ENCODE measurements at places on chromosomes 3 and 15.
A peak's percentile ranks its signal among the peaks of the same experiment; 100 is the strongest.

DNA sequence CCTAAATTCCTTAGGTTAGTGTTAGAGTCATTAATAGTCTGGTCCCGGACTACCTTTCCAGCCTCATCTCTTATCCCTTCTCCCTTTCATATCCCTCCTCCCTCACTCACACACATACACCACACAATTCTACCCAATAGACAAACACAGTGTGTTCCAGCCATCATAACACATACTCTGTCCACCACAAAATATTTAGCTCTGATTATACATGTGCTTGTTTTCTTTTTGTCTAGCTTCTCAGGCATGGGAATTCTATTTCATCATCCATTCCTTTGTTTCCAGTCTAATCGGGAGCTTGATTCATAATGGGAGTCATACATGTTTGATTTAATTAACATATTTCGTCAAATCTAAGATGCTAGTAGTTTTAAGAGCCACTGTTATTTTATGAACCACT lies 161.8 kb upstream of the BFSP2 start:
- DNase-seq = peak; percentile 26

- peak; percentile 89 for DNase-seq
These were observed 5.3 kb downstream of the ARL6IP5 start for GRCh38 chr3:69090021-69090420.

DNA sequence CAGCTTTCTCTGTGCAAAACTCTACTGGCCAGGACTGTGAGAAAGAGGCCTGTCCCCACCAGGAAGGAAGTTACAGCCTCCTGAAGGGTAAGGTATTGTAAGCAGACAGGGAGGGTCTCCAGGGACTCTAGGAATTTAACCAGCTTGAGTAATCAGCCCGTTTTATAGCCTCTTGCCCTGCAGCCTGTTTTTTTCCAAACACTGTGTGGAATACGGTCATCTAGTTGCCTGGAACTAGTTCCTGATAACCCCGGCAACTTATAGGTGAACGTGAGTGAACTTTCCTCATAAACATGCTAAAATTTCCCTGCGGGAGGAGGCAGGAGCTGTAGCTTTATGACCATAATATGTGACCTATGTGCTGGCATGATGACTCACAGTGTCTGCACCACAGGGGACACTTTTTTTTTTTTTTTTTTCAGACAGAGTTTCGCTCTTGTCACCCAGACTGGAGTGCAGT lies 60.1 kb upstream of the DAZL start:
- peak; percentile 51 for DNase-seq

DNA sequence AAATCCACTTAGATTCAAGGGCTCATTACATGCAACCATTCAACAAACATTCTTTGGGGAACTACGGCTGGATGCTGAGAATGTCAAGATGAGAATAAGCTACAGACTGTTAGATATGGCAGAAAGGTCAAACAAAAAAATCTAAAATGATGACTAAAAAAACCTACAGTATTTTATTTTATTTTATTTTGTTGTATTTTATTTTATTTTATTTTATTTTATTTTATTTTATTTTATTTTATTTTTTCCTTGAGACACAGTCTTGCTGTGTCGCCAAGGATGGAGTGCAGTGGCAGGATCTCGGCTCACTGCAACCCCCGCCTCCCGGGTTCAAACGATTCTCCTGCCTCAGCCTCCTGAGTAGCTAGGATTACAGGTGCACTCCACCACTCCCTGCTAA lies 46.2 kb downstream of the WDR72 start:
- no peak for DNase-seq

GRCh38 chr15:97687654-97688053 lies 272.8 kb upstream of the ARRDC4 start:
- DNase-seq = no peak

DNA sequence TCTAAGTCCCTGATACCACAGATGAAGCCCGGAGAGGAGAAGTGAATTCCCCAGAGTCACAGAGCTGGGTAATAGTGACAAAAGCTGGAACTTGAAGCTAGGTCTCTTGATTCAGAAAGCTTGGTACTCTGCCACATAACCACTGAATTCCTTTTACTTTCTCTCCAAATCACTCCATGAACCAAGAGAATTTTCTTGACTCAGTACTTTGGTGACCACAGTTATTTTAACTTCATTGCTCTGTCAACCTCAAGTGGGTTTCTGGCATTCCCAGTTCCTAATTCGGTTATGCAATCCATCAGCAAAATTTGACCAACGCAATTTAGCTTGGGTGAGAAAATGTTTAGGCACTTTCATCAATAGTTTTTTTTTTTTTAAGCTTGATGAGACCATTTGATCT lies 61.0 kb upstream of the PPARG start:
- DNase-seq = peak; percentile 91

- DNase-seq = peak; percentile 78
These were observed 3.5 kb downstream of the DUSP7 start for GRCh38 chr3:52052831-52053306.

DNA sequence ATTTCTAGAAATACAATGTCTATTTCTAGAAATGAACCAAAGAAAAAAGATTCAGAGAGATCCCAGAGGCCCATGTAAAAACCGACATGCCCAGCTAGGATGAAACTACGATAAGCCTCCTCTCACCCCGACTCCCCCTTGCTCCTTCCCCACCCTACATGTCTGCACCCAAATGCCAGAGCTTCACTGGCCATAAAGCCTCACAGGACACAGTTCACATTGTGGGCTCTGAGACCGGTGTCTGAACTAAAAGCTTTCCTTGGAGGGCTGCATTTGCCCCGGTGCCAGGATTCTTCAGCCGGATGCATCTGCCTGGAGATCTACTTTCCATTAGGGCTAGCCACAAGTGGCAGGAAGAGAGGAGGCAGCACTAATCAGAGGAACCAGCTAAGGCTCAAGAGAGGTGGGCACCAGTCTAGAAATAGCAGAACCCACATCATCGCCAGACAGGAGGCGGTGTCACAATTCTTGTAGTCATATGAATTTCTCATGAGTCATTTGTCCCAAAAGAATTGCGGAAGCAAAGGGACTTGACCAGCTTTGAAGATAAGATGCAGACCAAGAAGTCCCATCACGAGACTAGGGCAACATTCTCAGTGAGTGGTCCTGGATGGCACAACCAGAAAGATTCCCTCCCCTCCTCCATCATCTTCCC lies 353.6 kb downstream of the NTRK3 start:
- no peak for DNase-seq

DNA sequence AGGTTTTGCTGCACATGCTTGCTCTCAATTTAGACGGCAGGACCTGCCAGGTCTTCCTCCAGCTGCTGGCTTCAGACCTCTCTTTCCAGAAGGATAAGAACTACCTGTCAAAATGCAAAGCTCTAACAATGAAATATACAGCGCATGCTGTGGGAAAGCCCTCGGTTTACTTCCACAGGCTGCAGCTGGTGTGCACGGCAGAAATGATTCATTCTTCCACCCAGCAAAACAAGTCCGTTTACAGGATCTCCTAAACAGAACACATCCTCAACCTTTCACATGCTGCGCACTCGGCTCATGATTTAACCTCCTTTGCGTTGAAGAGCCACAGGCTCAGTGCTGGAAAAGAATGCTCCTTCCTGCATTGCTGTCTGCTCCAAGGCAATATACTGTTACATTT lies 92.4 kb upstream of the WNT5A start:
- peak; percentile 55 for DNase-seq

- no peak for DNase-seq
These were observed 246.6 kb upstream of the LRRC3B start for GRCh38 chr3:26375843-26376530.

DNA sequence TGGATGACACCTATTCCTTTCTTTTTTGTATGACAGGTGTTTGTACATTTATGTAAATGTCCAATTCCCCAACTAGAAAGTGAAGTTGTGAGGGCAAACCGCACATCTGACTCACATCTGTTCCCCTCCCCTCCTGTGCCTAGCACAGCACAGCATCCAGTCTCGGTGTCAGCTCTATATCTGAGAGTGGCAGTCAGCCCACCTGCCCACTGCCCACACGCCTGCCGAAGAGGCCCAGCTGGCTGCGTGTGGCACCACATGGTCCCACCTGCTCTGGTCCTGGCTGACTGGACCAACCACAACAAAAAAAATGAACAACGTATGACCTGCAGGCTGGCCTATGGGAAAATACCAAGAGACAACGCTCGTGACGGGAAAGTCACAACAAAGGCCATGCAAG lies 62.8 kb downstream of the XXYLT1 start:
- no peak for DNase-seq

DNA sequence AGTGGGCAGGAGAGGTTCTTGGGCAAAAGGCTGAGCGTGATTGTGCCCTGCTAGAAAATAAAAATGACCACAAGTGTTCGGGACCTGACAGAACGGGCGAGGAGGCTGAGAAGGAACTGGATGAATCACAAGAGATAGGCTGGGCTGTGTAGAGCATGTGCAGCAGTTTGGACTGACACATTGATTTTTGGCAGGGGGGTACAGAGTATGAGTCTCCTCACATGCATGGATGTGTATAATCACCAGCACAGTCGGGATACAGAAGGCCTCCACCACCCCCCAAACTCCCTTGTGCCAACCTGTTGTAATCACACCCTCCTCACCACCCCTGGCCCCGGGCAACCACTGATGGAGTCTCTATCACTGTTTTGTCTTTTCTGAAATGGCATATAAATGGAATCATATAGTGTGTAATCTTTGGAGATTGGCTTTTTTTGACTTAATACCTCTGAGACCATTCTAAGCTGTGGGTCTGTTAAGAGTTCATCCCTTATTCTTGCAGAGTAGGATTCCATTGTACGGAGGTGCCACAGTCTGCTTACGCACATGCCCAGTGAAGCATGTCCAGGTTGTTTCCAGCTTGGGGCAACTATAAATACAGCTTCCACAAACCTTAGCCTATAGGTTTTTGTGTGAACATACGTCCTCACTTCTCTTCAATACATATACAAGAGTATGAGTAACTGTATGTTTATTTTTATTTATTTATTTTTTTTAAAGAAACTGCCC lies 438.8 kb downstream of the FOXP1 start:
- no peak for DNase-seq

DNA sequence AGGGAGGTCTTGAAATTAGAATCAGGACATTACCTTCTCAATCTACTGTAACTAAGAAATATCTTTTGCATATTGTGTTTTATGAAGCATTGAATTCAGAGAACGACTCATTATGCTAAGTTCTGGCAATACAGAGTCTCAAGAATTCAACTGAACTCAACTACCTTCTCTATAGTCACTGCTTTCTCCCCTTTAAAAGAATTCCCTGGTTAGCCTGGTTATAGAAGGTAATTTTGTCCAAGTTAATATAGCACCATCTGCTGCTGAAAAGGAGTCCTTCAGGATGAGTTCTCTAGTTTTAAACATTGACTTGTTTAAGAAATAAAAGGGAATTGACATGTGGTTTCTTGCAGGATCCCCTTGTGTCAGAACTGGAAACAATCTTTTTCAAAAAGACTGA lies 60.2 kb downstream of the IL16 start:
- DNase-seq = peak; percentile 81

- no peak for DNase-seq
These were observed 220.3 kb downstream of the SOX2 start for GRCh38 chr3:181932039-181932438.

- DNase-seq = no peak
These were observed 74.0 kb upstream of the PLCL2 start for GRCh38 chr3:16810593-16811367.

GRCh38 chr3:159486580-159486979 lies 502.1 kb upstream of the IL12A start:
- peak; percentile 31 for DNase-seq

Data from choroid plexus epithelial cell (primary cell).